ENCODE measurements at places on chromosomes 6 and 20. TPM values are rescaled to one million over a fixed set of nuclear protein-coding genes. Genes with fewer than 3 reads are reported as not detected.

DNA sequence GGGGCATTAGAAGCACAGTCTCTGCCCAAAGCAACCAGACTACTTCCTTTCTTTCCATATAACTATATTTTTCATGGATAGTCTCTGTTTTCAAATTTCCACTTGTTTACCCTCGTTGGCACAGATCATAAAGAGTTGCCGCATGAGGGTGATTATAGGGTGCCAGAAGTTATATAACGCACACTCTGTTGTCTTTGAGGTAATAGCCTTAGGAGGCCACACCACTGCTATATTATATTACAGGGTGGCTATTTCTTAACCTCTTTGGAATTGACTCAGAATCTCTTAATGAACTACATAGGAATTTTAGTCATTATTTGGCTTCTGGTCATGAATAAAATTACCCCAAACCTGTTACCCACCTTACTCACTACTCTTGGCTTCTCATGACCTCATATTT is 43.7 kb downstream of the KCNQ5 start:
- no peak for DNase-seq

- DNase-seq: no peak
Observed at GRCh38 chr20:24970754-24971153, 21.7 kb downstream of the CST7 start.

DNA sequence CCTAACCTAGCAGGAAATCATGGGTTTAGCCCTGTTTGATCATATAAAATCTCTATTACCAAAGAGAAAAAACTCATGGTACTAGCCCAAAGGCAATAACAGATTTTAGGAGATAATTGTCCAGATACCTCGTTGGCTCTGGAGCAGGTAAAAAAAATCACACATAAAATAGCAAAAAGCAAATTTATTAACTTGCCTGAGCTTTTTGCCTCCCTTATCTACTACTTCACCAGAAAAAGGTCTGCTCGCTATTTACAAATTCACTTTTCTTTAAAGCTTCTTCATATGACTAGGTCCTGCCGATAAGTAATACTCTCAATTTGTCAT is 82.4 kb downstream of the GJA10 start:
- DNase-seq: no peak

GRCh38 chr6:136989571-136990241 is 55.1 kb downstream of the IL20RA start:
- DNase-seq: peak; percentile 28

- DNase-seq: peak; percentile 48
Observed at GRCh38 chr6:227074-227782, 65.1 kb upstream of the DUSP22 start.

DNA sequence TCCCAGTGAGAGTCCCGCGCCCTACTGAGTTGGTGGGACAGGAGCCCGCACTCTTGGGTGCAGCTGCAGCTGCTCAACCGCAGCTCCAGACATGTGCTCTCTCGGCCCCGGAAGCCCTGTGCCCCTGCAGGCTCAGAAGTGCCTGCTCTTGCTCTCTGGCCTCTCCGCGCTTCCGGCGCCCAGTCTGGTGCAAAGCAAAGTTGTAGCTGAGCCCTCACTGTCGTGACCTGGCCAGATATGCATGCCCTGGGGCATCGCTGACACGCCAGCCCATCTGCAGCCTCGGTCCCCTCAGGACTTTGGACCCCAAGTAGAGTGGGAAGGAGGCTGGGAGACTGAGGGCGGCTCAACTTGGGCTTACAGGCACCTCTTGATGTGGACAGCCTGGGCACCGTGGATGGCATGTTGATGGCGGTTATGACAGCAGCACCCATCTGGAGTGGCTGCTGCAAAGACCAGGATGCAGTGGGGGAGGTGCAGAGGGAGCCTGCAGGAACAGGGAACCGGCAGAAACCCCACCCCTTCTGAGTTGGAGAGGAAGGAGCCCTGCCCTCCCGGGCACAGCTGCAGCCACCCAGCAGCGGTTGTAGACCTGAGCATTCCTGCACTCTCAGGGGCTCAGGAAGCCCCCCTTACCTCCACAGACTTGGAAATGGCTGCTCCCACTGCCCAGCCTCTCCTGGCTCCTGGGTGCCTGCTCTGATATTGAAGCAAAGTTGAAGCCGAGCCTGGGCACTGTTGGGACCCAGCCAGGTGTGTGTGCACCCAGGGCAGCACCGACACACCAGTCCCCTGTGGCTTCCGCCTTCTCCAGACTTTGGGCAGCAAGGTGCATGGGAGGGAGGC is 462.6 kb downstream of the TBC1D32 start:
- DNase-seq: no peak

GRCh38 chr20:41072190-41072863 is 43.7 kb downstream of the TOP1 start:
- peak; percentile 91 for DNase-seq

GRCh38 chr6:103284835-103285234 is 1574.9 kb downstream of the HACE1 start:
- no peak for DNase-seq

The STMND1 gene
- not detected for total RNA-seq

The CCN5 gene
- total RNA-seq: 24.5 TPM

The LY86 gene
- not detected for total RNA-seq

The TINAG gene
- not detected for total RNA-seq

The RNF39 gene
- not detected for total RNA-seq
